Ureter (tissue), 1 donor: ENCODE measurements at places on chromosomes 4 and X. TPM values are rescaled to one million over a fixed set of nuclear protein-coding genes. Genes with fewer than 3 reads are reported as not detected.
A peak's percentile ranks its signal among the peaks of the same experiment; 100 is the strongest.

MND1 gene
- total RNA-seq, result not detected

RHOXF2B gene
- not detected for total RNA-seq

DNA sequence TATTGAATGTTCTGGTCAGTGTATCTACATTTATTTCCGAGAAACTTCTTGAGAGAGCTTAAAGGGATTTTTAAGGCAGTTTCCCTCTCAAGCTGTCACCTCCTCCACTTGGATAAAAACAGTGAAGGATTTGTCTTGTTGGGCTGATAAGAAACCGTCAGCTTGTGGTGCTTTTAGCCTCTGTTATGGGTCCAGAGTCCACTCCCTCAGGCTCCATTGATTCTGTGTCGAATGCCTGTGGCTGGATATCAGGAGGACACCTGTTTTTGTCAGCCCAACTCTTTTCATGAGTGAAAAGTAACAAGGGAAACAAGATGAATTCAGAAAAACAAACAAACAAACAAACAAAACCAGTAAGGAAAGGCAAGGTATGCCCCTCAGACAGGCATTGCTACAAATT, 12.4 kb downstream of the CLCN4 start:
- no peak for DNase-seq

DNA sequence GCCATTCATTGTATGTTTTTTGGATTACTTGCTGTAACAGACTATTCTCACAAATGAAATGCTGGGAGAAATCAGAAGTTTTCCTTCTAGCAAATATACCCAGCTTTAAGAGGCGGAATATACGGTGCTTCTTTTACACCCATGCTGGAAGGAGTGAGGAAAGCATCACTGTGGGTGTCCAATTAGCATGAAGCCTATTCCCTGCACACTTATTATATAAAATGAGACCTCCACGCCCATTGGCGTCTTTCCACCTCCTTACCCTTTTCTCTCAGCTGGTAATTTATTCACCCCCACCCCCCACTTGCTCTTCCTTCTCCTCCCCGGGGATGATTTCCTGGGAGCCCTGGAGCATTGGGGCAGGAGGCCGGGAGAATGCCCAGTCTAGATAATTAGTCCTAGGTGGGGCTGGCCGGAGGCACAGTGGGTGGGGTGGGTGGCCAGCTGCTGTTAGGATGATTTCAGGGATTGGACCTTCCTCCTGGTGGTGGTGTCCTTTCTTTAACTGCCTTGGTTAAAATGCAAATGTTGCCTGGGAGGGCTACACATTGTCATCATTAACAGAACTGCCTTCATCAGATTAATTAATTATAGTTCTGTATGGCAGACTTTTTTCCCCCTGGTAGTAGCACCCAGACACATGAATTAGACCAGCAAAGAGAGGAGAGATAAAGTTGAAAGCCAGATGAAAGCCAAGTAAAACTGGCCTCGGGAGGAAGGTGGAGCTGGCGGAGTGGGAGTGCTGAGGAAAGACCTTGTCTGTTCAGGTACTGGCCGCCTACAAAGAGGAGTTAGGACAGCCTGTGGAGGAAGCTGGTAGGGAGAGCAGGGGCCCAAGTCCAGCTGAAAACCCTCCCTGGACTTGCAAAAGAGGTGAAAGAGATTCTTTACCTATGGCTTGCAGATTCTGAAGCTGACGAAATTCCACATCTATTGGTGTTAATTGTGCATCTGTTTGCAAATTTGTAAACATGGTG, 11.4 kb downstream of the SHROOM2 start:
- DNase-seq, result no peak

GRCh38 chr4:71367546-71367945, 28.7 kb downstream of the SLC4A4 start:
- DNase-seq, result no peak

DNA sequence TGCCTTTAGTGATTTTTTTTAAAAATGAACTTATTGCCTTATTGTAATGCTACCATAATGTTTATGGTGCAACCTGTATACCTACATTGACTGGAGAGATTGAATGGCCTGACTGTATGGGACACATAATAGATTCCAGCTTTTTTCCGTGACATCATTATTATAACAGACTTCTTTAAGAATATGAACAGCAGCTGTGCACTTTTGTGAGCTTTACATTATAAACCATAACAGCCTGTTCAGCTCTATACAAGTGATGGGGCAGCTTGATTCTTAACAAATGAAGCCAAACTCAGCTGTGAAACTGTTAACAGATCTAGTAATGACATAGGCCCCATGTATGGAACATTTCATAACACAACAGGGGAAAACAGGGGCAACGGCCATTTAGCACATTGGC, 187.0 kb downstream of the BMPR1B start:
- no peak for DNase-seq

- no peak for DNase-seq
These were observed 138.2 kb downstream of the NPNT start for GRCh38 chr4:106033469-106033868.

DNA sequence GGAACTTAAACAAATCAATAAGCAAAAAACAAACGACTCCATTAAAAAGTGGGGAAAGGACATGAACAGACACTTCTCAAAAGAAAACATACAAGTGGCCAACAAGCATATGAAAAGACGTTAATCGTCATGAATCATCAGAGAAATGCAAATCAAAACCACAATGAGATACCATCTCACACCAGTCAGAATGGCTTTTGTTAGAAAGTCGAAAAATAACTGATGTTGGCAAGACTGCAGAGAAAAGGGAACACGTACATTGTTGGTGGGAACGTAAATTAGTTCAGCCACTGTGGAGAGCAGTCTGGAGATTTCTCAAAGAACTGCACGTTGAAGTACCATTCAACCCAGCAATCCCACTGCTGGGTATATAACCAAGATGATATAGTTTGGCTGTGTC, 23.7 kb downstream of the NEUROG2 start:
- DNase-seq, result no peak

PPP1R2C gene
- not detected for total RNA-seq

DNA sequence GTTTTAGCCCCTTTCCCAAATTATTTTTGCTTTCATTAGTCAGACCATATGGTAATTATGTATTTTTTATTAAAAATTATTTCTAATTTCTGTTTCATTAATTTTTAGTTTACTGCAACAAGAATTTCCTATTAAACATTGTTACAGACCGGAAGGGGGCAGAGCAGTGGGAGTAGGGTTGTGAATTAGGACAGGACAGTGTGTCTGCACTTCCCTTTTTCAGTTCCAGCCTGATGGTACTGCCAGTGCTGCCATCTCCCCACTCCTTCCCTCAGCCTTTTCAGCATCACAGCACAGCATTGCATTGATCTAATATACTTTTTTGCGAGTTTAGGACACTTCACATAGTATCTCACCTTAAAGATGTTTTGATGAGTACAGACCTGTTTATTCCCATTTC, 76.5 kb downstream of the STIM2 start:
- DNase-seq, result no peak

DNA sequence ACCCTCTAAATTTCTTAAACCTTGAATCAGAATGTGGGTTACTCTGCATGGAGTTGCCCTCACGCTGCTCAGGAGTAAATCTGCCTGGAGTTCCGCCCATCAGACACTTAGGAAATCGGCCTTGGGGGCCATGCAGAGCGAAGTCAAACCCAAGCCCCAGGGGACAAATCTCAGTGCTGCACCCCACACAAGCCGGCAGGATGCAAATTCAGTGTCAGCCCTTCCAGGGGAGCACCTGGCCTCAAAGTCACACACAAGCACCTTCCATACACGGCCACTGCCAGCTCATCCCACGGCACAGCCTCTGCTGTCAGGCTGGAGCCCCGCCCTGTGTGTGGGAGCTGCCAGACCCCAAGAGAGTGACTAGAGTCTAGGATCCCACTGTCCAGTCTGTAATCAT, 27.4 kb downstream of the RNF212 start:
- no peak for DNase-seq

DNA sequence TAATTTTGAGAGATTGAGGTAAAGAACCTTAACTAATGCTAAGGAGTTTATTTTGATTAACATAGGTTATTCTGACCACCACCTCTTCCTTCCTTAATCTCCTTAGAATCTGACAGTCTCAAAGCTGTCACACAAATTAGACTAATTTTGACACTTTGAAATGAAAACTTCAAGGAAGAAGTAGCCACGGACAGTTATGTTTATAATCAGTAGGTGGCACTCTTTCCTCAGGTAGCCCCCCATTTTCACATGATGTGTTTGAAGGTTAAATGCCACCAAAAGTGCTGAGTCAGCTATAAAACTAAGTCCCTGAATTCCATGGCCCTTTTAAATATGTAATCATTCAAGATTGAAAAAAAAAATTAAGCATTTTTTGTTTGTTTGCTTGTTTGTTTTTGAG, 22.4 kb downstream of the TMEM33 start:
- no peak for DNase-seq

- no peak for DNase-seq
These were observed 20.5 kb upstream of the DDX3X start for GRCh38 chrX:41313419-41313818.

GRCh38 chrX:108299101-108299591, 139.1 kb downstream of the COL4A6 start:
- peak; percentile 42 for DNase-seq

DNA sequence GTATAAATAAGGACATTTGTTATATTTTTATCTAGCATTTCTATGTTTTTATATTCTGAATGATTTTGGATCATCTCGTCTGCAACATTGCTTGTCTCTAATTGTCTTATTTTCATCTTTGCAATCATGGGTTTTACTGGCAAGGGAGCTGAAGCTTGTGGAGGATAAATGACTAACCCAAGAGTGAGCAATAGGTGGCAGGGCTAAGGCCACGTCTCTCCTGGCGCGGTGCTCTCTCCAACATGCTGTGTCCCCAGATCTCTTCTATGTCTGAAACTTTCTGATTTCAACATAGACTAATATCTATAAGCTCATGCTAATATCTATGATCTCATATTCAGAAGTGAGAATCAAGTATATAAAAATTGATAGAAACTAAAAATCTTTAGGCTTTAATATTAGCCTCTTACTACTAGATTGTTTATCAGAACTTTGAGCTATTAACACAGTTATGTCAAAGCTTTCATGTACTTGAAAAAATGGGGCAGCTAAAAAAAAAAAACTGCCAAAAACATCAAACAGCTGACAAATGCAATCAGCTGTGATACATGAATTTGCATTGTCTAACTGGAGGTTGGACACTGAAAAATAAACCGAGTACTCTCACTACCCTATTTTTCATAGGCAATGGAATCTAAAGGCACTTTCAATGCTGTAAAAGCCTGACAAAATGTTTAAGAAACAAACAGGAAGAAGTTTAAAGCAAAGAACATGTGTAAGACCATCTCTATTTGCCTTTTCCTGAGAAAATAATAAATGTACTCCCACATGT, 169.2 kb downstream of the TMA16 start:
- no peak for DNase-seq

SLC4A4 gene
- 36.8 TPM for total RNA-seq

KIT gene
- total RNA-seq, result 21.0 TPM

TRAPPC11 gene
- 49.4 TPM for total RNA-seq

NRK gene
- total RNA-seq, result 2.2 TPM

DNA sequence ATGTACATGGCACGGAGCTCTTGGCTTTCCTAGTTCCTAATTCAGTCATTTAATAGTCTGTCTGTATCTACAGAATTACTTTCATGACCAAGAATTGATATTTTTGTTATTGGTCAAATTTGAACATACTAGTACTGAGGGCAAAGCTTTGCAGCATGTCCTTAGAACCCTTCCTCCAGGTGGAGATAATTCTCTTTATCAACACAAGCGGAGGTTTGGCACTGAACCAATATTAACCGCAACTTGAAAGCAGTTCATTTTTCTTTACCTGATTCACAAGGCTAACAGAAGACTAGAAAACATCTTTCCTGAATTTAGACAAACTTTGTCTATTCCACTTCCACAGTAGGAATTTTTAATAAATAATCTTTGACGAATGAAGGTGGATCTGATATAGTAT, 73.8 kb downstream of the TACR3 start:
- no peak for DNase-seq

DNA sequence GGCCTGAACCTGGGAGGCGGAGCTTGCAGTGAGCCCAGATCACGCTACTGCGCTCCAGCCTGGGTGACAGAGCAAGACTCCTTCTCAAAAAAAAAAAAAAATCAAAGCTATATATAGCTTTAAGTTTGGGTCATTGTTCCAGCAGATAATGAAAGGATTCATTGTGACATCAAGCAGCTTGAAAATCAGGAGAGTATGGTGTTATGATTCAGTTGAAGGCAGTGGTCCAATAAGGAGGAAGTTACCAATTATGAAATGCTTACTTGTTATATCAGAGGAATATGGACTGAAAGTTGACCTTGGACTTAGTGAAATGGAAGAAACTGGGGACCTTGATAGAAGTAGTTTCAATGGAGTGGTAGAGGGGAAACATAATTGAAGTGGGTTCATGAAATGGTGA, 140.4 kb upstream of the MAD2L1 start:
- DNase-seq, result no peak

FANCB gene
- 1.8 TPM for total RNA-seq

DNA sequence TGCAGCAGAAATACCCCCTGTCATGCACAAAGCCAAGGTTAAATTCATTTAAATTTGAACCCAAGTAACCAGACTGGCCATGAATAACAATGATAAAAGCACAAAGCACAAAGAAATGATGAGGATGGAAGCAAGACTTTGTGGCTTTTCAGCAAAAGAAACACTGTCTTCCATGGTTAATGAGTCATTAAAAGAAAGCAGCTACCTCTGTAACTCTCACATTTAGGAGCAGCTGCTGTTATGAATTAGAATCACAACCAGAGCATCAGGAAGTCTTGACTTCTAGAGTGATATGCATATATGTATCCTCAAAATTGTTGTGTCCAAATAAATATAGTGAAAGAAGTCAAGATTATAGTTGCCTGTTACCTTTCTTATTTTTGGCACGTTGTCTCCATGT, 70.7 kb upstream of the RPS6KA6 start:
- no peak for DNase-seq

DNA sequence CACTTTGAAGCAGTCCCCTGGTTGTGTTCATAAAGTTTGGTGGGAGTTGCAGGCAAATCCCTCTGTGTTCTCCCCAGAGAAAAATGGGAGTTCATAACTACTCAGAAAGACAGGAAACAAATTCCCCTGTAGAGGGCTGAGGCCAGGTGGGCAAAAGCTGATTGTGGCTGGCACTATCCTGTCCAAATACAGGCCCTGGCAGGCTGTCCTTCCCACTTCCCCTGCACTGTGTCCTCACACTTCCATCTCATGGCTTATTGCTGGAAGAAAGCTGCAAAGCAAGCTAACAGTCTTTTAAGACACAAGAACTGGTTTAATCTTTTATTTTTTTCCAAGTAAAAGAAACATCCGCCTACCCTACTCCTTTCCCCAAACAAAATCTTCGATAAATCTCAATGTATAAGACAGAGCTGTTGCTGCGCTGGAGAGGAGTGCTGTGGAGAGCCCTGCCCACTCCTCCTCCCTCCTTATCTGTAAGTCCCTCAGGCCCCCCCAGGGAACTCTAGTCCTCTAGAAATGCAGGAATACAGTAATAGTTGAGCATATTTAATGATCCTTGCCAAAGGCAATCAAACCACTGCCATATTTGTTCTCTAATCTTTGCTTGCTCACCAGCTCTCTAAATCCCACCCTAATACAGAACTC, 14.0 kb downstream of the TAPT1 start:
- no peak for DNase-seq

DNA sequence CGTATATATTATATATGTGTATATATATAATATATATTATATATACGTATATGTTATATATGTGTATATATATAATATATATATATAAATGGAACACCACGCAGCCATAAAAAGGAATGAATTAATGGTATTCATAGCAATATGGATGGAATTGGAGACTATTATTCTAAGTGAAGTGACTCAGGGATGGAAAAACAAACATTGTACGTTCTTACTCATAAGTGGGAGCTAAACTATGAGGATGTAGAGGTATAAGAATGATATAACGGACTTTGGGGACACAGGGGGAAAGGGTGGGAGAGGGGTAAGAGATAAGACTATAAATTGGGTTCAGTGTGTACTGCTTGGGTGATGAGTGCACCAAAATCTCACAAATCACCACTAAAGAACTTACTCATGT, 1388.9 kb downstream of the C4orf33 start:
- DNase-seq, result no peak
